ENCODE measurements at places on chromosomes 2 and 18.
A peak's percentile ranks its signal among the peaks of the same experiment; 100 is the strongest.

- DNase-seq: peak; percentile 24
Observed at GRCh38 chr2:233449081-233449901, 95.0 kb downstream of the DGKD start.

DNA sequence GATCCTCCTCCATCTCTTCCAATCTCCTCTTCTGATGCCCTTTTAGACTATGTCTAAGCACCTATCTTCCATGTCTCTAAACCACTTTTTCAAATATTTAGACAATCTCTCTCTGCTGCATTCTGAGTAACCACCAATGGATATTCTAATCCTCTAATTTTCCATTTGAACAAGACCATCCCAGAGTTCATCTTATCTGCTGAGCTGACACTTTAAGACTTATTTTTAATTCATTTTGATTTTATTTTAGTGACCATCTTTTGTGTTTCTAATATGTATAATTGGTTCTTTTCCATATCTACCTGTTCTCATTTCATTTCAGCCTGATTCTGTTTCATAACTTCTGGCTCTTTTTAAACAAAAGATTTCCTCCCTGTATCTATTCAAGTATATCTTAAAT is 369.9 kb downstream of the CLIP4 start:
- no peak for DNase-seq

DNA sequence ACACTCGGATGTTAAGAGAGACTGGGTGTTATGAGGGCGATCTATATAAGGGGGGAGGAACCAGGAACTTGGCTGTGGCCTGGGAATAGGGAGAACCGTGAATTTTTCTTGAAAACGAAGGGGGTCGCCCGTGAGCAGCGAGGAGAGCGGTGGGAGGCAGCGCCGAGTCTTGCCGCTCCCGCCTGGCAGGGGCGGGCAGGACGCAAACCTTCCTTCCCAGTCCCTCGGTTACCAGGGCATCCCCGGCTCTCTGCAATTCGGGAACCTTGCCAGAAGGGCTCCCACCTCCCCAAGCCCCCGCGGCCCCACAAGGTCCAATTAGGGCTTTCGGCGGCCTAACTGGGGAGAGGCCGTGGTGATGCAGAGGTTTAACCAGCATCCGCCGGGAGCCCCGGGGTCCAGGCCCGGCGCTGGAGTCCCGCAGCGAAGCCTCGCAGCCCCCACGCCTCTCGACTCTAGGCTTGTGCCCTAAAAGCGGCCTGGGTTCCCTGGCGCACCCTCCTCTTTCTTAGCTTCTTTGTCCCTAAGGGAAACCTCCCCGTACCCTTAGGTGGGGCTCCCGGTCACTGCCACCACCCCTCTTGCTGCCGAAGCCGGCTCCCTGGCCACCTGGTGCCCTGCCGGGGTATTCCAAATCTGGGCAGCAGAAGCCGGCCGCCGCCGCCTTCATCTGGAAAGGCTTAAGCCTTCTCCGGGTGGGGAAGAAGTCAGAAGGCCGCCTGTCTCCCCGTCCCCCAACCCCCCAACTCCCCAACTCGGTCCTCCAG is 680 bp upstream of the FHOD3 start:
- peak; percentile 52 for DNase-seq

DNA sequence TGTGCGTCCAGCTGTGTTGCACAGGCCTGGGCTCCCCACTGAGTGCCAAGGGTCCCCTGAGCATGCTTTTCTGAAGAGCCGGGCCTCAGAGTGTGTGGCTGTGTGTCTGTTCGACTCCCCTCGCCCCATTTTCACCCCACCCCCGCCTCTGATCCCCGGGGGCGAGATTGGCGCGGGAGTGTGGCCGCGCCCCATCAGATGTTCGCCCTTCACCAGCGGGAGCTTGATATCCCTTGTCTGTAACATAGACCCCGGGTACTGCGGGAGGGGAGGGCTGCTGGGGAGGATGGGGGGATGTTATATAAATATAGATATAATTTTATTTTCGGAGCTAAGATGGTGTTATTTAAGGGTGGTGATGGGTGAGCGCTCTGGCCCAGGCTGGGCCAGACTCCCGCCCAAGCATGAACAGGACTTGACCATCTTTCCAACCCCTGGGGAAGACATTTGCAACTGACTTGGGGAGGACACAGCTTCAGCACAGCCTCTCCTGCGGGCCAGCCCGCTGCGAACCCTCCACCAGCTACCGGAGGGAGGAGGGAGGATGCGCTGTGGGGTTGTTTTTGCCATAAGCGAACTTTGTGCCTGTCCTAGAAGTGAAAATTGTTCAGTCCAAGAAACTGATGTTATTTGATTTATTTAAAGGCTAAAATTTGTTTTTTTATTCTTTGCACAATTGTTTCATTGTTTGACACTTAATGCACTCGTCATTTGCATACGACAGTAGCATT is 1.5 kb downstream of the RHOB start:
- DNase-seq: no peak

GRCh38 chr2:157229572-157229971 is 27.9 kb upstream of the GALNT5 start:
- DNase-seq: no peak

DNA sequence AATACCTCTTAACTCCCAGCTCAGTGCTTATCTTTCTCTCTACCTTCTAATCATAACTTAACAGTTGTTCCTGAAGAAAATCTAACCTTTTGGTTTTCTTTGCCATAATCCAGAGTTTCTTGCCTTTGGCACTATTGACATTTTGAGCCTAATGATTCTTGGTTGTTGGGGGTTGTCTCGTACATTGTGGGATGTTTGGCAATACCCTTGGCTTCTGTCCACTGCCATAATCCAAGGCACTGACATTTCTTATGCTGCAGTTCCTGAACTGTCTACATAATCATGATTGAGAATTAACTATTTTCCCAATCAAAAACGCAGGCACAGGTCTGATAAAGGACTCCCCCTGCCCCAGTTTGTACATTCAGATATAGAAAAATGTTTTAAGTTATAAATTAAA is 203.2 kb upstream of the MEX3C start:
- DNase-seq: no peak
